ENCODE measurements at places on chromosomes 5 and 9.

GRCh38 chr5:140025736-140026135 is 17.4 kb downstream of the NRG2 start:
- DNase-seq: no peak

- DNase-seq: no peak
These were observed 30.7 kb downstream of the TCF7 start for GRCh38 chr5:134145041-134145757.

DNA sequence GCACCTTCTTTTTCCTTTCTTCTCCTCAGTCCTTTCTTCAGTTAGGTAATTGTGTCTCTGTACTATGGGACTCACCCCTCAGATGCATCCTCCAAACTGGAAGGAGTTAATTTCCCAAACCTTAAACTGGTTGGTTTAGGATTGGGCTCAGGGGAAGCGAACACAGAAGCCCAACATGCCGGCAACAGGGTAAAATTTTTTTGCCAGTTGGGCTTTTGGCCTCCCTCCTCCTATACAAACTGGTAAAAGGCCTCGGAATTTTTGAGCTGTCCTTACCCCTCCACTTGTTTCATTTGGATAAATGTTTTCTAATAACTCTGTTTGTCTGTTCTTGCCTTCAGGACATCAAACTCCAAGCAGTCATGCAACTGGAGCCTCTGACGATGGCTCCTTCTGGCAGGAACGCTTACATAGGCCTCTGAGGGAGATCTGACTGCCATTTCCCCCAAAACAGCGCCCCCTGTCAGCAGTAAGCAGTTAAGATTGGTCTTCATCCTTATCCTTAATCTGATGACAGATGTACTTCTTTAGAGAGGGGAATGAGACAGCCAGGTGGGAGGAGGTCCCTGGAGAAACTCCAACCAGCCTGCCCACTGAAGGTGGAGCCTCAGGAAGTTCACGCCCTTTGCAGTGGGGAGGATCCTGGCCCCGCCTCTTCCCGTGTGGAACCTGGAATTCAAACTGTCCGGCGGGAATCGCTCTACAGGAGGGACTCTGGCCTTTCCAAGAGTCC is 57.8 kb upstream of the SPINK5 start:
- DNase-seq: peak; percentile 53

DNA sequence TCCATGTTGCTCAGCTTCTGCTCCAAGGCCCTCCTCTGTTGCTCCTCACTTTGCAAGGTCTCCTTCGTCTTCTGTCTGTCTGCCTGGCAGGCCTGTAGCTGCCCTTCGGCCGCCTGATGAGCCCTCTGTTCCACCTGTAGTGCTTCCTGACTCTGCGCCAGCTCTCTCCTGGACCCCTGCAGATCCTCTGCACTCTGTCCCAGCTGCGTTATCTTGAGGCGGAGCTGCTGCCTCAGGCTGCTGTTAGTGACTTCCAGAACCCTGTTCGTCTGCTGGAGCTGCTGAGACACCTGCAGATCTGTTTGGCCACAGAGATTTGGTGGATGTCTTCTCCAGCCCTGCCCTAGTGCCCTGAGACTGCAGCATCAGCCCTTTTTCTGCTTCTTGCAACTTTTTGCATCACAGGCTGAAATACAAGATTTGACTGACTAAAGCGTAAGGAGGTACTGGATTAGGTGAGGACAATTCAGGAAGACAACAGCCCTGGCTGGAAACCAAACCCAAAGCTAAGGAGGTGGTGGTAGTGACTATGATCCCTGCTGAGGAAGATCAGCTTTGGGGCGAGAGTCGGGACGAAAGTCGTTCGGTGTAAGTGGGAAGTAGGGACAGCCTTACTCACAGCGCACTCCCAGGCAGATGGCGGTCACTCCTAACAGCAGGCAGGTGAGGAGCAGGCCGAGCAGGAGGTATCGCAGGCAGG is 2.1 kb downstream of the CD72 start:
- DNase-seq: peak; percentile 71

DNA sequence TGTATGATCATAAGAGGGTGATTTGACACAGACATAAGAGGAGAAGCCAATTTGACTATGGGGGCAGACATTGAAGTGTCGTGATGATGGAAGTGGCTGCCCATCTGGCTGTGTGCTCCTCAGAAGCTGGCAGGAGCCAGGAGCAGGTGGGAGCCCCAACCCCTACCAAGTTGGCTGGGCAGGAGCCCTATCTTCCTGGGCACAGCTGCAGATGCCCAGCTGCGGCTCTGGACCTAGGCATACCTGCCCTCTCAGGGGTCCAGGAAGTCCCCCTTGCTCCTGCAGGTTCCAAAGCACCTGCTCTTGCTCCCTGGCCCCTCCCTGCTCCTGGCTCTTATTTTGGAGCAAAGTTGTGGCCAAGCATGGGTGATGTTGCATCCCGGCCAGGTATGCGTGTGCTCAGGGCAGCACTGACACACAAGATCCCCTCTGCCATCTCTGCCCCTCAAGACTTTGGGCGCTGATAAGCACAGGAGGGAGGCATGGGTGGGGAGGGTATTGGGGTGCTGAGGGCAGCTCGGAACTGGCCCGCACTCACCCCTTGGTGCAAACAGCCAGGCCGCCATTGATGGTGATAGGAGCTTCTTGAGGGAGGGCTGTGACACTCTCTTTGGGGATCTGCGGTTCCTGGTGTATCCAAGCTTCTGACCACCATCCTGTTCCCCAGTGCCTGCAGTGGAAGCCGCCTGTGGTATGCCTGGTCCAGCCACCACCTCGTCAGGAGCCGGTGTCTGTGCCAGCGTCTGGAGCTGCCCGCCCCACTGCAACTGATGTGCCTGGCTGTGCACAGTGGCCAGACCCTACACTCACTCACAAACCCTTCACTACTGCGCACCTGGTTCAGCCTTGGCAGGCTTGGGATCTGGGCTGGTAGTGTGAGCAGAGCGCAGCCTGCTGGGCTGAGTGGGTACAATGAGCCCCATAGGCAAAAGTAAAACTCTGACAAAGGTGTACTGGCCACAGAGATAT is 230.9 kb downstream of the CDH9 start:
- peak; percentile 31 for DNase-seq

DNA sequence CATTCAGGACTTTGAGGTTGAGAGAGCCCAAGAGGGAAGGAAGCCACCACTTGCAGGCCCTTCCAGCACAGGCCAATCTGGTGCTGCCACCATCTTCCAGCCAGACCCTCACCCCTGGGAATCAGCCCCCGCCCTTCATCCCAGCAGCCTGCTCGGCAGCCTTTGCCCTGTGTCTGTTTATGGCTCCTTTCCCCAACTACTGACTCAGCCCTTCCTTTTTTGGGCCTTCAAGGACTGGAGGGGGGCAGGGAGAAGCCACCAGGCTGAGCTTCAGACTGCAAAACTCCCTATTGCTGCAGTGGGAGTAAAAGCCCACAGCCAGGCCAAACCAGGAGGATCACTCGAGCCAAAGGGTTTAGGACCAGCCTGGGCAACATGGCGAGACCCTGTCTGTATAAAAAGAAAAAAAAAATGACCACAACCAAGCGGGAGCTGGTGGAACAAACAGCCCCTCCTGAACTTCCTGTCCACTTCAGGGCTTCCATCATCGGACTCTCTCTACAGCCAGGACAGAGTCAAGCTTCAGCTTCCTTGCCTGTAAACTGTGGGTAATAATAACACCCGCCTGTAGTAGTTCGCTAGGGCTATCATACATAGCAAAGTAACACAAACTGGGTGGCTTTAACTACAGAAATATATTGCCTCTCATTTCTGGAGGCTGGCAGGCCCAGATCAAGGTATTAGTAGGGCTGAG is 85.9 kb upstream of the IL17B start:
- no peak for DNase-seq

DNA sequence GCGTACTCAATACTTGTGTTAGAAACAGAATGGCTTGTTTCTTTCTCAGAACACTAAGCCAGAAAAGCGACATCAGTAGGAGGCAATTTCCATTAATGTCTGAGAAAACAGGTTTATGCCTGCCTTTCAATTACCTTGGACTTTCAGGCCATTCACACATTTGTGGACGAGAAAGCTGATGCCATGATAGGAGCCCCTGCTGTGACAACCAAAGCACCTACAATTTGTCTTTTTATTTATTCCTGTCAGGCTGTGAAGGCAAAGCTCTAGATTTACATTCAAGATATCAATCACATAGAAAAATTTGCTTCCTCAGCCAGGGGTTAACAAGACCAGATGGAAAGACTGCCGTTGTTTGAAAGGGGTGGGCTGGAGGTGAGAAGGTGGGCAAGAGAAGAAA is 76.2 kb downstream of the C7 start:
- DNase-seq: peak; percentile 91

- peak; percentile 59 for DNase-seq
These were observed 249.2 kb upstream of the KLF4 start for GRCh38 chr9:107738789-107739188.

GRCh38 chr5:89954916-89955315 is 454.6 kb downstream of the CETN3 start:
- DNase-seq: no peak

DNA sequence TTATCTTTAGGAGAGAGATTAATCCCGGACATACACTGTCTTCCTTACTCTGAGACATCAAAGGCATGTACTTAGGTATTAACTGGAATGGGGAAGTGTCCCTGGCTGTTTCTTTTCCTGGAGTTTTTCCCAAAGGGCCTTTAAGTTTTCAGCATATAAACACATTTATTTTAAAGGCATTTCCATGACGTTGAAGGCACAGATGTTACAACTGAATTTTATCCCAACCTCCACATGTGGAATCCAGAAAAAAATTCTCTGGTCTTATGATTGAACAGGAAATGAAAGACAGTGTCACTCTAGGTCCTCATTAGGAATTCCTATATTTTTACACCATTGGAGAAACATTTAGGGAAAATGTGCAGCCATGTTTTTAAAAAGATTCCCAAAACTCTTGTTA is 41.6 kb upstream of the SHOC1 start:
- no peak for DNase-seq

- no peak for DNase-seq
These were observed 121.4 kb upstream of the C6 start for GRCh38 chr5:41334758-41335157.

DNA sequence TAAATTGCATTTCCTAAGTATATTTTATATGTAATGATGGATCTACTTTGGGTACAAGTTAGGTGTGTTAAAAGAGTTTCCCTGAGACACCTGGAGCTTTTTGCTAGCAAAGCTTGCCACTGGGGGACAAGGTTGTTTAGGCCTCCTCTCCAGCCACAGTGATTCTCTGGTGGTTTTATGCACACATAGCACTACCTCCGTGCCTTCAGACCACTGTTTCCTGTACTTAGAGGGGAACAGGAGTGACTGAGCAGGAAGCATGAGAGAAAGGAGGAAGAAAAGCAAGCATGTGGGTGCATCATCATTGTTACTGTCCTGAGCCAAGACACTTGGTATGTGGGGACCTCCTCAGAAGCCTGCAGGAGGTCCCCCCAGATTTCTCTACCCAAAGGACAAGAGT is 272.1 kb downstream of the RASEF start:
- no peak for DNase-seq

GRCh38 chr5:179161901-179162300 is 101.7 kb downstream of the ZNF354C start:
- no peak for DNase-seq

DNA sequence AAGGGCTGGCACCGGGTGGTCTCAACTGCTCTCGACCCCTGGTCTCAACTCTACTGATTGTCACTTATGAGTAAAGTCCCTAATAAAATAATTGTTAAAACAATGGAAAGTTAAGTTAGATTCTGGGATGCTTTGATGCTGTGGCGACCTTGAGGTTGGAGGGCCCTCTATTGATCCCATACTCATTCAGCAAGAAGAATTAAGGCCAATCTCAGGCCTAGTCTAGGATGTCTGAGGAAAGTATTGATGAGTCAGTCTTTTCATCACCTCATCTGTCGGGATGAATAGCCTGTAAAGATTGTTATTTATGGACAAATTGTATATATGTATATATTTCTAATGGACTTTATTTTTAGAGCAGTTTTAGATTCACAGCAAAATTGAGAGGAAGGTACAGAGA is 50.8 kb downstream of the WDR36 start:
- DNase-seq: no peak

DNA sequence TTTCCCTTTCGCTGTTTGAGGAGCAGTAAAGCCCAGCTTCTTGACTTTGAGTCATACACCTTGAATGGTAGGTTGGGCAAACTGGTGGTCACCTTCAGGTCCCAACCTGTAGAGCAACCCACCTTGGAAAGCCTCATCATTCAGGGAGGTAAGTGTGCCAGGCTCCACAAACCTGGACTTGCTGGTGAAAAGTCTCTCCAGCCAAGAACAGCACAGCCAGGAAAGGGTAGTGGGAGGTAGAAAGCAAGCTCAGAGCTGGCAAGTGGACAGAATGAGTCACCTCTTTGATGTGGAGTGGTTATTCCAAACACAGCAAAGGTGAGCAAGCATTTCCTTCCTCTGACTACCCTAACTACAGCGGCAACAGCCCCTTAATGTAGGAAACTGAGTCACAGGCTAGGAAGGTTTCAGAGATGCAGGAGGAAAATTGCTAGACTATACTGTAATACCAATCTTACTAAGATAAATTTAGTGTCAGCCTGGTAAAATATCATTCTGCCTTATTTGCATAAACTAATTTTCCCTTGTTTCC is 117.5 kb upstream of the MTAP start:
- DNase-seq: peak; percentile 29

DNA sequence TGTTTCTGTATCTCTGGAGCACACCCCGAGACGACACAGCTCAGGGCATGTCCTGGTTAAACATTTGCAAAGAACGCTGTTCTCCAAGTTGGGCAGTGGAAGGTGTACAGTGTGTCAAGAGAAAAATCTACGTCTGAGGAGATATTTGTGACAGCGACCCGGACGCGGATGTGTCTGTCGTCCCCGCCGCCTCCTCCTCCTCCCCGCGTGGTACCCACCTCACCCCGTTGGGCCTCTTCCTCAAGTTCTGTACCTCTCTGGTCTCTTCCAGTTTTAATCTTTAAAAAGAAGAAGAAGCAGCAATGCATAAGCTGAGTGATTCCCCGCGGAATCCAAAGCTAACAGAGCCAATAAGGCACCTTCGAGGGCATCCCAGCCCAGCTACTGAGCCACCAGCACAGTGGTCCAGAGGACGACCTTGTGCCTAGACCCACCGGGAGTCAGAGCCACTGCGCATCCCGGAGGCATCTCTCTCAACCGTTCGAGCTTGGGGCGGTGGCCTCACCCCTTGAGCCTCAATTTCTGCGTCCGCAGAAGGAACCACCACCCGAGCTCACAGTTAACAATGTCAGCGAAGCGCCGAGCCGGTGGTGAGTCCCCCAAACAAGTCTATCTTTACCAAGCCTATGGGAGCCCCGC is 467 bp downstream of the C9orf78 start:
- peak; percentile 53 for DNase-seq

DNA sequence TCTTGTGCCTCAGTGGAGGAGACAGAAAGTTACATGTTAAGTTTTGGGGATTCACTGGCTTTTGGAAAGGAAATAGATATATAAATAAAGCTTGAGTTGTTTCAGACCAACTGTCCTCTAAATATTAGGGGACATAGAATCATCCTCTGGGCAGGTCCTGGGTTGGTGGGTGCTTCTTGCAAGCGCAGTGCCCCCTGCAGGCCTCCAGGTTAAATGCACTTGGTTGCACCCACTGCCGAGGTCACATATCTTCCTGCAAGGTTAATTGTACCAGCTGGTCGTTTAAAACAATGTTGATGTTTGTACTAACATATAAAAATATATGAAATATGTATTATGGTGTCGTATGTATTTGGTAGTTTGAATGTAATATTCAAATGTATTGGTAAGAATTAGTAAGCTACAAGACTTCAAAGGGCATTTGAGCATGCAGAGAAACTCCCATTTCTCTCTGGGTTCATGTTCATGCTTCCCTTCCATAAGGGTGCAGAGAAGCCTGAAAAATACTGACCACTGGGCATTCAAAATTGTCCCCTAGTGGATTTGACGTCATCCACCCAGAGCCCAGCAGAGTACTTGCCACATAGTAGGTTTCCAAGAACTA is 87.0 kb downstream of the ZNF618 start:
- DNase-seq: peak; percentile 42
